DMS79 treated with DMSO at 0.1 percent for 48 hours (cell line): ENCODE measurements at places on chromosomes 1 and 21.
A peak's percentile ranks its signal among the peaks of the same experiment; 100 is the strongest.

GRCh38 chr1:159175571-159175970 lies 4.2 kb downstream of the CADM3 start:
- no peak for DNase-seq

DNA sequence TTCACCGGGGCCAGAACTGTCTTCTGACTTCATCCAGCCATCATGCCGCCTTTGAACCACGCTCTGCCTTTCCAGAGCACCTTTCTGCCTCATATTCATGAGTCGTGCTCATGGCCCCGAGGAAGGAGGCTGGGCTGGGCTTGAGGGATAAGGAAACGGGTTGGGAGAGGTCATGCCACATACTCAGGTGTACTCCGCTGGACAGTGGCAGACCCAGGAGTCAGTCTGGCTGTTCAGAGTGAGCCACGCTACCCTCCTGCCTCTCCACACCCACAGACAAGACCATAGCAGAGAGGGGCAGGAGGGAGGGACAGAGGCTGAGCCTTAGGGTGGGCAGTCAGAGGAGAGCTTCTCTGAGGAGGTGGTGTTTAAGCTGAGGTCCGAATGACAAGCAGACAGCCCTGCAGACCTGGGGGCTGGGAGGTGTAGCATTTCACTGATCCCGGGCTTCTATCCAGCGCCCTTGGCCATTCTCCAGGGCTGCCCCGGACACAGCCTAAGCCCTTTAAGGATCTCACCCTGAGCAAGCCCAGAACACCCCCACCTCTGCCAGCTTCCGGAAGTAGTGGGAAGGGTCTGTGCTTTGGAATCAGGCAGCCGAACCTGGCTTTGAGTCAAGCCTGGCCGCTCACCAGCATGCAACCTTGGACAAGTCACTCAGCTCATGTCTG lies 102.3 kb downstream of the LACTBL1 start:
- DNase-seq: peak; percentile 71

DNA sequence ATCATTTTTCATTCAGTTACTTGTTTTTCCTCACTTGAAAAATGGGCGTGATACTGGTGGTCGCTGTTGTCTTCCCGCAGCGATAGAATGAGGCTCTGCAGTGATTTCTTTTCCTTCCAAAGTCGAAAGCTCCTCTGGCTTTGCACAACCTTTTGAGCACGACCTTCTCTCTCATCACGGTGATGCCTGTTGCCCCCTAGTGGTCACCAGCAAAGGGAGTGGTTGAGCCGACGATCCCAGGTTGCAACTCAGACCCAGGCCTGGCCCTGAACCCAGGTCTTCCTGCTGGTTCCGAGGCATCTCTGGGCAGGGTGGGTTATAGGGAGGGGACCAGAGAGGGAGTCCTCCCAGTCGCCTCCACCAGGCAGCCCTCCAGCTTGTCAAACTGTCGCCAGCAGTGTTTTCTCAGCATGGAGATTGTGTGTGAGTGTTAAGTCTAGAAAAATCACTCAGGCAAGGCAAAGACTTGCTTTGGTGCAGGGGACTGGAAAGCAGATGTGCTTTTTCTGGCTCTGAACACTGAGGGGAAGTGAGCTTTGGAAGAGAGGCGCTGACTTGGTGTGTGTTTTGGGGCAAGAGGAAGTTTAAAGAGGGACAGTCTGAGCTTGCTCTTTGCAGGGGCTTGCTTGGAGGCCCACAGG lies 285.3 kb downstream of the CAMTA1 start:
- peak; percentile 26 for DNase-seq

GRCh38 chr21:25647647-25648046 lies 8.6 kb downstream of the JAM2 start:
- no peak for DNase-seq

GRCh38 chr1:72062584-72062983 lies 219.8 kb downstream of the NEGR1 start:
- no peak for DNase-seq

DNA sequence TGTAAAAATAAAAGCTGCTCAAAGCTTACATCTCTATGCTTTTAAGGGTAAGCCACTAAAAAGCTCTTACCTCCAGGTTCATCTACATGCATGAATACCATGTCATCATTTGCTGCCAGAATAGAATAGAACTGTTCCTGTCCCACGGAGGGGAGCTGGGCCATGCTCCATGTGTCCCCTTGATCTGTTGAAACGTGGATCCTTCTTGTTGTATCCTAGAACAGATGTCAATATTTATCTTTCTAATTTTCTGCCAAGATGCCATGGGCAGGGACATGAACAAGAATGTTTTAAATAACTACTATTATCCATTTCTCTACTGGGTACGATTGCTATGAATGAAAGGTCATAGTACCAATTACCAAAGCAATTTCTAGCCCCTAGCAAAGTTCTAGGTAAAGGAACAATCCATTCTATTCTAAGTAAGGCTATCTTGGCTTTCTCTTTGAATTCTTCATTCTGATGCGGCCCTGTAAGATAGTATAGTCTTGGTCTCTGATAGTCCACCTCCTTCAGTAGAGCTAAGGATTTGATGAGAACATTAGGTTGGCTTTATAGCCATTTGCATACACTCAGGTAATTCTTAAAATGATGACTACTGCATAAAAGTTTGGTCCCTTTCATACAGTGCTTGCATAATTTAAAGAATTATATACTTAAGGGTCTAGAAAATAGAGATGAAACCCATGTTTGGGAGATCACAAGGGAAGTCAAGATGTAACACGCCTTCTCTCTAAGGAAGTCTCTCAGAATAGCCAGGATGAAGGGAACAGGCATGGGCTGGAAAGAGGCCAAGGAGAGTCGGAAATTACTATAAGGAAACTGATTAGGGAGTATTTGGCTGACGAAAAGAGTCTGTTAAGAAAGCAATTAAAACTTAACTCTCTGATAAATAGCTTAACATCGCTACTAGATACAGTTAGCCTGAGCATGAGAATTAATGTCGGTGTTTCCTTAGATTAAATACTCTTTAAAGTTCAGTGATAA lies 35.4 kb upstream of the MYBPHL start:
- no peak for DNase-seq

DNA sequence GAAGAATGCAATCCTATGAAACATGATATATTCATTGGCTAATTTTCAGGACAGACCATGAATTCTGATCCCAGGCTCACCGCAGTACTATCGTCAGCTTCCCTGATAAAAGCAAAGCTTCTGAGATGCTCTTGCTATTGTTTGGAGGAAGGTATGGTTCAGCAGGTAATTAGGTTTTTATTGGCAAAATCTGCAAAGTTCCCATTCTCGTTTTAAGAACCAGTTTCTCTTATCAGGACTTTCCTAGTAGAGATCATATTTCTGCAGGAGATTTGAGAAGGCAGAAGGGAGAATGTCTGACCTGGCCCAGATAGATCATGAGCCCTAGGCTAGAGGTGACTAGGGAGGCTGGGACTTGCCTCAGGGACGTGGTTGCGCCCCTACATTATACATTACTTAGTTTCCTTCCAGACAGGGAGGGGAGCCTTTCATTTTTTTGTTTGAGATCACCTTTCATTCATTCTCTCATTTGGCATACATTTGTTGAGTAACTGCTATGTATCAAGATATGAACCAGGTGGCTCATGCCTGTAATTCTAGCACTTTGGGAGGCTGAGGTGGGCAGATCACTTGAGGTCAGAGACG lies 108.8 kb downstream of the NRIP1 start:
- no peak for DNase-seq

DNA sequence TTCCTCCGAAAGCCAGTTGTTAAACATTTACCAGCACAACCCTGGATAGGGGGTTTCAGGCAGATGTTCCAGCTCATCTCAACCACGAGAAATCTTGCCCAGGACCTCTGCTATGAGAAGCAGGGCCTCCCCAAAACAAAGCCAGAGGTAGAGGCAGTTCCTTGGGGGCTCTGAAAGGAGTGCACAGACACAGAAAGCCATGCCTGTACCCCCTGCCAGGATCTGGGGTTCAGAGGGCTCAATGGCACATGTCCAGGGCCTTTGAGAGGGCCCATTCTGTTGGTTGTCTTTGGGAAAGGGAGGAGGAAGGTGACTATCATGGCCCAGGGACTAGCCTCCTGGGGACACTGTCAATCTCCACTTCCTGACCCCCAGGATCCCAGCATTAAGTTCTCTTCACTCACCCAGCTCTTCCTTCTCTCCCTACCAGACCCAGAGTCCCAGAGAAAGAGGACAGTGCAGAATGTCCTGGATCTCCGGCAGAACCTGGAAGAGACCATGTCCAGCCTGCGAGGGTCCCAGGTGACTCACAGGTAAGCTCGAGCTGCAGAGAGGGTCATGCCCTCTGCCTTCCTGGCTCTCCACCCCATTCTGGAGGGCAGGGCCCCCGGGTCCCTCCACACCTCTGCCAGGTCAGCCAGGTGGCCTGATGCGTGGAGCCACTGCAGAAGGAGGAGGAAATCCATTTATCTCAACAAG lies 116.4 kb upstream of the IPO9 start:
- DNase-seq: no peak
